ENCODE measurements at places on chromosomes 1 and 21. TPM values are rescaled to one million over a fixed set of nuclear protein-coding genes. Genes with fewer than 3 reads are reported as not detected.

The GREM2 gene
- total RNA-seq, result 0.09 TPM

The CYP4X1 gene
- not detected for total RNA-seq

The VANGL1 gene
- 16.3 TPM for total RNA-seq

The CR1L gene
- total RNA-seq, result 0.15 TPM

The ESPN gene
- total RNA-seq, result 0.57 TPM

Measured in A549 treated with AZD2906 at 1 μM for 4 hours (cell line).